Epithelial cell of esophagus (primary cell): ENCODE measurements at places on chromosomes 5 and 9.

- peak; percentile 15 for DNase-seq
Observed at GRCh38 chr5:54212331-54212730, 98.0 kb downstream of the ARL15 start.

DNA sequence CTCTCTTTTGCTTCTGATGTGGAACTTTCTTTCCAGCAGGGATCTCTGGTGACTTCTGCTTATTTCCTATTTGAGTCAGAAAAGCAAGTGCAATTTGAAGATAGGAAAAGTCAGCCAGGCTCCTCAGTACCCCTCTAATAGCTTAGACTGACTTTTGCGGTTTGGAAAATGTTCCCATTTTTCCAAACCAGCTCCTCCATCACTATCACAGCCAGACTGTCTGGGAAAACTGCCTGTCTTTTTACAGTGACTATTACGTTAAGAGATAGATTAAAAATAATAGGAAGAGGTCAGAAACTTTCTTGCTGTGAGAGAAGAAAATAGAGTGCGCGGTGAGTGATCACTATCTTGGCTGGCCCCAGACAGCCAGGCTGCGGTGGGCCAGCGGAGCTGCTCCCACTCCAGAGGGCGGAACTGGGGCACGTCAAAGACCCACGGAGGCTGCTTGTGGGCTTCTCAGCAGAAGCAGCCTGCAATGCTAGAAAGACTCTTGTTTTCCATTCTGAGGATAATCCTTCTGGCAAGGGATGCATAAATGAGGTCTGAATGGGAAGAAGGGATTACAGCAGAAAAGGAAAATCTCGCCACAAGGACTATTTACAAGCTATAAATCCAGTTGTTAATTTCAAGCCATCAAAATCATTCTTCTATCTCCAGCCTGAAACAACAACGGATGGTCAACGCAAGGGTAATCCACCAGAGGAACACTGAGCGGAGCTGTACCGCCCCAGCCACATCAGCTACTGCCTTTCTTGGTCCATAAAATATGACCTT, 151.0 kb upstream of the MSX2 start:
- DNase-seq = no peak

GRCh38 chr5:112012104-112012503, 255.1 kb upstream of the NREP start:
- DNase-seq = no peak

DNA sequence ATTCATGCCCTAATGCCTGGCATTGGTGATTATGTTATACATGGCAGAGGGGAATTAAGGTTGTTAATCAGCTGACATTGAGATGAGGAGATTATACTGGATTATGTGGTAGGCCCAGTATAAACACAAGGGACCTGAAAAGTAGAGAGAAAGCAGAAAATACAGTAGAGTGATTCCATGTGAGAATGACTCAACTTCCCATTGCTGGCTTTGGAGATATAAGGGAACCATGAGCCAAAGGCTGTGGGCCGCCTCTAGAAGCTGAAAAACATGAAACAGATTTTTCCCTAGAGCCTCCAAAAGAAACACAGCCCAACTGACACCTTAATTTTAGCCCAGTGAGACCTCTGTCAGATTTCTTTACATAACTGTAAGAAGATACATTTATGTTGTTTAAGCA, 65.0 kb upstream of the CTXN3 start:
- DNase-seq = no peak

DNA sequence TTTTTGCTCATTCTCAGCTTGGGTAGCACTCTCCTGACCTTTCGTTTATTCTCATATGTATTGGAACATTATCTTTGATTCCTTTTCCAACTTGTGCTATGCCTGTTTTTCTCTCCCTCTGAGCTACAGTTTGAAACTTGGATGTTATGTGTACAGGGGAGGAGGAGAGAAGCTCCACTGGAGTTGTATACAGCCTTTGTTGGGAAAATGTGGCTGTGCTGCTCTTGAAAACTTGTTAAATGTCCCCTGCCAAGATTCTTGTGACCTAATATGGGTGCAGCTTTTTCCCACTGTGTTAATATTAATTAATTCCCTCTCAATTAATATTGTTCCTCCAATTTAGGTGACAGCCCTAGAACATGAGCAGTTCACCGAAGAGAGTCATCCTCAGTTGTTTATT, 235.4 kb downstream of the AOPEP start:
- DNase-seq = no peak

- no peak for DNase-seq
Observed at GRCh38 chr5:132816554-132816953, 3.5 kb downstream of the SOWAHA start.

- DNase-seq = no peak
Observed at GRCh38 chr5:173231381-173231766, 3.6 kb downstream of the NKX2-5 start.

- no peak for DNase-seq
Observed at GRCh38 chr9:21852754-21853153, 50.3 kb downstream of the MTAP start.

DNA sequence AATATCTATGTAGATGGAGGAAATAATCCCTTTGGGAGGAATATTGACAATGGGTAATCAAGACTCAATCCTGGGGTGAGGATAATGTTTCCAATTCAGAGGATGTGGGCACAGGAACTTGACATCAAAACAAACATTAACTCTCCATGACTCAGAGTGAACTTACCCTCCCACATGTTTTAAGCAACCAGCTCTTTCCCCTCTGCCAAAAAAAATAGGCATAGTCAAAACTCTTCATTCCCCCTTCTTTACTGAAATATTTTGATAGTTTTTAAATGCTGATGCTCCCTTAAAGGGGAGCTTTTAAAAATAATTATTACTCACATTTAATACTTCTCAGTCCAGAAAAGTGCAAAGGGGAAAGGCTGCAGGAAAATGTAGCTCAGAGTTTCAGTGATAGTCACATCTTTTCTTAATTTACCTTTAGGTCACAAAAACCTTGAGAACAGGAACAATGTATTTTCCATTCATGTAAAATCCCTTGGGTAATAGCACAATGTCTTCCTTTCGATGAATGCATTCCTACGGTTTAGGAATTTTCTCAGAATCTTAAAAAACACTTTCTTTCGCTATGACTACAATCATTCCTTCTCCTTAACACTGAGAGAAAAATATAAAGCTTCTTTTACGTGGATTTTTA, 298.4 kb upstream of the GRAMD2B start:
- DNase-seq = peak; percentile 62

- no peak for DNase-seq
Observed at GRCh38 chr5:72480841-72481240, 26.4 kb downstream of the ZNF366 start.

GRCh38 chr5:121805911-121806310, 45.8 kb upstream of the FTMT start:
- no peak for DNase-seq

DNA sequence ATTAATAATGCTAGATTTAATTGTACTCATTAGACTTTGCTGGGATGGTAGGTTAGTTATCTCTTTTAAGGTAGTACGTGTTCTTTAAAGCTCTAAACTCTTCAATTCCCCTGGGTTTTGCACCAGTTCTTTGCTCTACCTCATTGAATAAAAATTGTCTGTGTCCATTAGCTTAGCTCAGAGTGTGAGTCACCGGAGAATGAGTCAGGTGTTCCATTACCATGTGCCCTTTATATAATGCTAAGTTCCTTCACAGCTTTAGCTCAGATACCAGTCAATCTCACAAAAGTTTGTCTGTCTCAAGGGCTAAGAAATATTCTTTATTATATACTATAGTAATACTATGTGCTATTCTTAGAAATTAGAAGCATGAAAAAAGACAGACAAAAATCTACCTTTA, 339.4 kb downstream of the PRELID2 start:
- peak; percentile 88 for DNase-seq

GRCh38 chr5:111231119-111231518, 6.9 kb downstream of the CAMK4 start:
- DNase-seq = no peak

DNA sequence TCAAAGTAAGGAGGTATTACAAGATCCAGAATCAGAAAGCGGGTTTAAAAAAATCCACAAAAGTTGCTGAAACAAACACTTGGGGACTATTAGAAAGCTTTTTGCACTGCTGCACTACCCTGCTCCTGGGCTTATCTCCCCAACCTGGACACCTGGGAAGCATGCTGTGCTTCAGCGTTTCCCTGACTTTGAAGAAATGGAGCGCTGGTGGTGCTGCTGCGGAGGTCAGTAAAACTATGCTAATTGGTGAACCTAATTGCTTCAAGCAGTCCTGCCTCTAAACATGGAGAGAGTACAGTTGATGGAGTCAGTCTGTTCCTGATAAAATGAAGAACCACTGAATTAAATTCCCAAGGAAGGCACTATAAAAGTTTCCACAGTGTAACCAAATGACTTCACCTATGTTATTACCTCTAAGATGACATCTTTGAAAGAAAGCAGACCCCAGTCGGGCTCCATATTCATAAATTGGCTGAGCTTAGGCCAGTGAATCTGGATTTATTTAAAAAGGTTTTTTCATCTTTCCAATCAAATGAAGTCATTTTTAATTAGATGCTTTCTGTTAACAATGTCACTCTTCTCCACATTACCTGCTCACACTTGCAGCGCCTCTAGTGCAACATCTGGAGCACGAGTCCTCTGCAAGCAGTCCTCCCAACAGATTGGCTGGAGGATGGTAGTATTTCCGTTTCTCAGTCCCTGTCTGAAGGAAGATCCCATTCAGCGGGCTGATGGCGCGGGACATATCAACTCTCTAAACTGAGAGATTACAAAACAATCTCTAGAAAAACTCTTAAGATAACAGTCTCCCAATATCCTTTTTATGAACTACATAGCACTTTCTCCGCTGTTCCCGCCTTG, 11.5 kb downstream of the NR2F1-AS1 start:
- DNase-seq = no peak

DNA sequence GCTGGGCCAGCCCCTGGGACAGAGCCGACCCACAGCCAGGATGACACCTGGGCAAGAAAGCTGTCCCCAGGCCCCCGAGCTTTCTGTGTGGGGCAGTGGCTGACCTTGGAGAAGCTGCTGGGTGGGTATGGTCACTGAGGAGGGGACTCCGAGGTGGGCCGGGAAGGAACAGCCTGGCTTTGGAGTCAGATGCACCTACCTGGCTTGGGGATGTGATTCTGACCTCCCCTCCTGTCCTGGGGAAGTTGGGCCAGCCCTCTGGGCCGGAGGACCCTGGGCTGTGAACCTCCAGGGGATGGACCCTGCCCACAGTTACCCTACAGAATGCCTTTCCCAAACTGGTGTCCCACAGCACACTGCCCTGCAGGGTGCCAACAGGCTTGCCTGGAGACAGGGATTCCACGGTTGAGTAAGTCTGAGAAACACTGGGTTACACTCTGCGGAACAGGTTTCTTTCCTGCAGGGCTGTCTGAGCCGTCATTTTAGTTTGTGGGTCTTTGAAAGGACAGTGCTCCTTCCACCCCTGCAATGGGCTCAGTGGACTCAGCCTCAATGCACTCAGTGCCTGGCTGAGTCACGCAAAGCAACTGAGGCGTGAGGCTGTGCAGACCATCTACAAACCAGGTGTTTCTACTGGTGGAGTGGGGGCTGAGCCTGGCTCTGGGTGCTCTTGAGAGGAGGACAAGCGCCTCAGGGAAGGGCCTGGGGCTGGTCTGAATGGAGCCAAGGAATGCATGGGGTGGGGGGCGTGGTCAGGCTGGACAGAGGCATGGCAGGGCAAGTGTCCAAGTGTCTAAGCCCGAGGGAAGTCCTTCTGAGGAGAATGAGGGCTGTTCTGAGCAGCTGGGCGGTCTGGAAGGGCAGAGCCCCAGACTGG, 41.3 kb upstream of the PHYKPL start:
- no peak for DNase-seq

DNA sequence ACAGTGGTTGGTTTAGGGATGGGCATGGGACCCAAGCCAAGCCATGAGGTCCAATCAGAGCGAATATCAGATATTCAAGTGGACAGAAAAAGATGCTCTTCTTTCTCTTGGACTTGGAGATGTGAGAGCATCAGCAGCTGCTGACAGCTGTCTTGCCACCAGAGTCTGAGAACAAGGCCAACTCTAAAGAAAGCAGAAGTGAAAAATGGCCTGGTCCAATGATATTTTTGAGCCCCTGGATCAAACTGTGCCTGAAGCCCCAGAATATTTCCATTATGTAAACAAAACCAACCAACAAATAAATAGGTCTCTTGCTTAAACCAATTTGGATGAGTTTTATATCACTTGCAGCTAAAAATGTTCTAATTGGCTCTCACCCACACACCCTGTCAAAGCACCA, 30.7 kb upstream of the JADE2 start:
- DNase-seq = no peak

- peak; percentile 24 for DNase-seq
Observed at GRCh38 chr9:101791938-101792337, 53.5 kb upstream of the GRIN3A start.

GRCh38 chr5:172168311-172168710, 19.7 kb downstream of the STK10 start:
- DNase-seq = no peak

- peak; percentile 57 for DNase-seq
Observed at GRCh38 chr5:172453206-172453985, 929 bp downstream of the SH3PXD2B start.

DNA sequence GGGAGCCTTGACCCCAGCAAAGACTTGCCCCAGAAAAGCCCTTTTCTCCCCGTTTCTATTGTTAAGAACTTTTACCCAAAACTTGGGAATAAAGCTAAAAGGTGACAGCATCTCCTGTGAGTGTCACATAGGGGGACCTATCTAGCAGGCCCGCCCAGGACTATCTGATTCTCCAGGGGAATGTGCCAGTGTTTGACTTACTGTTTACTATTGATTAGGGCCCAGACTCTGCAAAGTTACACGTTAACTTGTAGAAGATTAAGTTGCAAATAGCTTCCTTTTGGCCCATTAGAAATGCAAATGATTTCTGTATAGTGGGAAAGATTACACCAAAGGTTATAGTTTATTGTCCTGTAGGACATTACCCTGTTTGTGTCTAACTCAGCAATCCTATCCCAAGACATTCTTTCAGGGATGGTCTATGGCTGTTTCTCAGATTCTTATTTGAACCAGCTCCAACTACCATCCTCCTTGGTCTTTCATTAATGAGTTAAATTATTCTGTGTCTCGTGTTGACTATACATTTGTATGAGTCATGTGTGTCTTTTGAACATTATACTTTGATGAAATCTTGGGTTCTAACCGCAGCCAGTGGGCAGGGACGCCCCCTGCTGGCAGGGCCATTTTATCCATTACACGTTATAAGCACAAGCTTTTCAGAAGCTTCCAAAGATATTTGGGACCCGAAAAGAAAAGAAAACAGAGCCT, 60.7 kb downstream of the HRH2 start:
- peak; percentile 39 for DNase-seq

- DNase-seq = no peak
Observed at GRCh38 chr5:90297045-90297764, 112.4 kb downstream of the CETN3 start.
